ENCODE measurements at places on chromosomes 6 and 20.

DNA sequence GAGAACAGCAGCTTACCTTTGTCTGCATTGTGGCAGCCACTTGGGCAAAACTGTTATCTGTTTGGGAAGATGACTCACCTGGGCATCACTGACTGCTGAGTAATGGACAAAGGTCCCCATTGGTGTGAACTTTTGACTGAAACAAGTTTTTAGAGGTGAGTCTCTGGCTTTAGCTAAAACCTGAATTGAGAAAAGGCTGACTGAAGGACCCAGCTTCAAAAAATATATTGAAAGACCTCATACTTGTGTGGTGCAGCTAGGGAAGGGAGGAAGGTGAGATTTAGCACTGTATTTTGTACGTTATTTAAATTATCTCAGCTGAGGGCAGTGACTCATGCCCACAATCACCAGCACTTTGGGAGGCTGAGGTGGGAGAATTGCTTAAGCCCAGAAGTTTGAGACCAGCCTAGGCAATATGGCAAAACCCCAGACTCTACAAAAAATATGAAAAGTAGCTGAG, 4.5 kb upstream of the CITED2 start:
- no peak for DNase-seq

DNA sequence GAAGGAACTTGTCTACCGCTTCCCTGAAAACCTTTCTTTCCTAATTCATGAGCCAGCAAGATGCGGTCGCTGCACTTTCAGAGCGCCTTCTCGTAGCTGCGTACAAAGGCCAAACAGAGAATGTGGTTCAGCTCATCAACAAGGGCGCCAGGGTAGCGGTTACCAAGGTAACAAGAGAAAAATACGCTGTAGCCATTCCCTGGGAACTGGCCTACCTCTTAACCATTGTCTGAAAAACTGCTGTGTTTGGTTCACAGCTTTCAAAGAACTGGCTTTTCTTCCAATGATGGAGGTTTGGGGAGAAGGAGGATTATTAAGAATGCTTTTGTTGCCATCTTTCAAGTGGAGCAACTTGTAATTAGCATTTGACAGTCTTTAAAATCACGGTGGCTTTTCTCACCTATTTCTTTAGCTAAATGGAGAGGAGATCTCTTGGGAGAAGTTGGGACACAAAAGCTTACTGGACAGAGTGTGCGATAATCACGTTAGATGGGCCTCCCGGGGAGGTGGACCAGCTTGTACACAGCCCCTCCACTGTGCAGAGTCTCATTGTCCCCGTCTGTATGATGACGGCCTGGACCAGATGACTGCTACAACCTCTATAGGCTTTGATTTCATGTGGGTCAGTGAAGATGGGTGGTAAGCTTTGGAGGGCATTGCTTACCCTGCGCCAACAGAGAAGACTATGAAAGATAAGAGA, 71.5 kb downstream of the LYRM2 start:
- DNase-seq, result no peak

DNA sequence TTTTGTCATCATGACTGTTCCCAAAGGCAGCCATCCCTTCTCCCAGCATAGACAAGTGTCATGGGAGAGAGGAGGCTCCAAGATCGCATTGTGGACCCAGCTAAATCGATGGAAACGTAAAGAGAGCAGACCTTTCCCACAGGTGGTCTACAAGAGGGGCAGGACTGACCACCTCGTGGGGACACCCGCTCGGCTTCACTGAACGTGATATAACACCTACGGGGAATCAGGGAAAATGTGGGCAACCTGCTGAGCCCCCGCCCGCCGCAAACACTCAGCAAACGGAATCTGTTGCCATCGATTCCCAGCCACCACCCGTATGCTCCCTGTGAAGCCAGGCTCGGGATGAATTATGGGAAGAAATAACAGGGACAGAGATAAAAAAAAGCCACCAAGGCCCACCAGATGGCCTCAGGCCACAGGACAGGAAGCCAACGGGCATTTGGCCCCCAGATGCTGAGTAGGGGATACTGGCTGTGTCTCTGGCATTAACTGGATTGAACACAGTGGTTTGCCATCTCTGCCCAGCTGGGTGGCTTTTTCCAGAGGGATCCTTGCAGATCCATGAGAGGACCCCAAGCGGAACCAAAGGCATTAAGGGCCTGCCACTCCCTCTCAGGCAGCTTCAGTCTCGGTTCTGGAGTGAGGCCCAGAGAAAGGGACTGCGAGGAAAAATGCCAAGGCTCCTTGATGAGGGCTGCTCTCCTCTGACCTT, 44.4 kb downstream of the BMP7 start:
- no peak for DNase-seq

GRCh38 chr6:49841424-49841823, 24.9 kb downstream of the CRISP1 start:
- no peak for DNase-seq

GRCh38 chr6:16555550-16555949, 205.7 kb downstream of the ATXN1 start:
- no peak for DNase-seq

GRCh38 chr6:115467726-115468125, 593.0 kb downstream of the FRK start:
- no peak for DNase-seq
